ENCODE measurements at places on chromosomes 13 and 19.

DNA sequence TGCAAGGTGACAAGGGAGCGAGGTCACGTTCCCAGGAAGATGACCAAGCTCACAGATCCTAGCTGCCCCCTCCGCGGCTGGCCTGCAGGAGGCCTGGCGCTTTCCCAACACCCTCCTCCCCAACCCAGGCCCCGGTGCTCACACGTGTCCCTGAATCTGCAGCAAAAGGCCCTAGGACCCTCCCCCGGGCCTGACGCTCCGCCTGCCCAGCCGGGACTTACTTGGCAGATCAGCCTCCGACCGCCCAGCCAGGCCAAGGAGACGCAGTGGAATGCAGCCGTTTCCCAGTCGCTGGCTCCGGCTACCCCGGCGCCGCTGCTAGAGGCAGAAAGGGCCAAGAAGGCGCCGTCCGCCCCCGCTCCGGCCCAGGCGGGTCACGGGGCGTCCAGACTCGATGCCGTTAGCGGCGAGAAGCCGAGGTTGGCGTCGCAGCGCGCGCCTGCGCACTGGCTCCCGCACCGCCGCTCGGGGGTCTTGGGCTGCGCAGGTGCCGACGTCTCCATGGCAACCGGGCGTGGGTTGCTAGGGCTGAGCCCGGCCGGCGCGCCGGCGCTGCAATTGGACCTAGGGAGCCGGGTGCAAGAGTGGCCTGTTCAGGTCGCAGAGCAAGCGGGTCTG lies at the start of gene PNMA8A:
TSS of gene PNMA8A (minus strand) at position 448 of the 618 bp plus-strand sequence. CDS start 528 bp downstream, outside the sequence.
- DNase-seq, result no peak

DNA sequence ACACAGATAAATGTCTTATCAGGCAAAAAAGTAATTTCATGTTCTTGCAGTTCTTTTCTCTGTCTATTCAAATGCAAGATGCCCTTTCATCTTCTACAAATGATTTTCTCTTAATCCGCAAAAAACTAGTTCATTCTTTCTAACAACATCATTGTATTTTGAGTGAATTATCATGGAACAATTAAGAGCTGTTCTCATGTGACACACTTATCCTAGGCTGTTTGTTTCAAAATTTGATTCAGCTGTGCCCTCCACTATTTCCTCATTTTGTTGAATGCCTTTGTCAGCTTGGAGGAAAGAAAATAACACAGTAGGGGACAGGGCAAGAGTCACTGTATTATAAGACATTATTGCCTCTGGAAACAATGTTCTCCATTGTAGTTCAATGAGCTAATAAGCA lies 396.9 kb downstream of the KCTD12 start:
- DNase-seq, result no peak

GRCh38 chr13:33296793-33297425 lies 11.4 kb upstream of the STARD13 start:
- no peak for DNase-seq

GRCh38 chr13:110308656-110309359 lies 1.7 kb downstream of the COL4A2 start:
- DNase-seq, result no peak

- DNase-seq, result no peak
Measured at GRCh38 chr13:66977161-66977560, 253.0 kb downstream of the PCDH9 start.

DNA sequence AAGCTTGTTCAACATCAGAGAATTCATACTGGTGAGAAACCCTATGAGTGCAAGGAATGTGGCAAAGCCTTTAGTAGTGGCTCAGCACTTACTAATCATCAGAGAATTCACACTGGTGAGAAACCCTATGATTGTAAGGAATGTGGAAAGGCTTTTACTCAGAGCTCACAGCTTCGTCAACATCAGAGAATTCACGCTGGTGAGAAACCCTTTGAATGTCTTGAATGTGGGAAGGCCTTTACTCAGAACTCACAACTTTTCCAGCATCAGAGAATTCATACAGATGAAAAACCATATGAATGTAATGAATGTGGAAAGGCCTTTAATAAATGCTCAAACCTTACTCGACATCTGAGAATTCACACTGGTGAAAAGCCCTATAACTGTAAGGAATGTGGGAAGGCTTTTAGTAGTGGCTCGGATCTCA lies 25.2 kb downstream of the ZNF383 start:
- no peak for DNase-seq

GRCh38 chr19:18489627-18490184 lies 32.2 kb downstream of the ELL start:
- DNase-seq, result no peak

- DNase-seq, result no peak
Measured at GRCh38 chr19:17863520-17864182, 3.9 kb downstream of the RPL18A start.

- no peak for DNase-seq
Measured at GRCh38 chr13:100212904-100213553, 124.1 kb downstream of the PCCA start.

- peak; percentile 60 for DNase-seq
Measured at GRCh38 chr19:8342684-8343482, at the start of gene KANK3. TSS of gene KANK3 (minus strand) at chr19:8343262. CDS start at chr19:8337828, 5,434 bp downstream.

DNA sequence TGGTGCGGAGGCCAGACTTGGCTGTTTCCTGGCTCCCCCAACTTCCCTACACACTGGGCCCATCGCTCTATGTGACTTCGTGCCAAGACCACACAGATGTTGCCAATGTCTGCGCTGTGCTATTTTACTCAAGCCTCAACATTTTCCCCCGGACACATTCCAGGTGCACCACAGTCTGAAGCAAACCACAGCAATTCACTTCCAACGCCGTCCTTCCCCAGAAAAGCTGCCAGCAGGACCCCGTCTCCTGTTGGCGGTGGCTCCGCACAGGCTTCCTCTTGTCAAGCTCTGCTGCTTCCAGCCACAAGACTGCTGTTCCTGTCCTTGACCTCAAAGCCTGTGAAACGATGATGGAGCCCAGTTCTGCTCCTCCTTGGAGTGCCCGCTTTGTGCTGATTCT lies 100.7 kb downstream of the CRYL1 start:
- no peak for DNase-seq

All from bone marrow (tissue), 2 donors.